ENCODE measurements at places on chromosomes 7 and 10.

DNA sequence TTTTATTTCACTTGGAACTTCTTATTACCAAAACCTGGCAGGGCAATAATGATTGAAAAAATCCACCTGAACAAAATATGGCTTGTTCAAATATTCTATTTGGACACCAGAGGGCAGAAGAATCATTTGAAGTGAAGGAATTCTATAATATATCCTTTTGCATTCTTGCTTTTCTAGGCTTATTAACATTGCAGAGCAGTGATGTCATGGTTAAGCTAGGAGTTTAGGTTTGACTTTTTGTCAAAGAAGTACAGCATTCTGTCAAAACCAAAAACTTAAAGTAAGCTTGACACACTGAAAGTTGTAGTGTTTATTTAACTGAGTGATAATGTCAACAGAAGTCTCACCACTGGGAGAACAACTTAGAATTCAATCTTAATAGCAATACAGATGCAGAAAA lies 156.0 kb downstream of the SEMA3D start:
- no peak for DNase-seq

GRCh38 chr10:117631276-117632145 lies 89.0 kb downstream of the EMX2 start:
- no peak for DNase-seq

GRCh38 chr7:119472408-119473038 lies 800.5 kb upstream of the KCND2 start:
- DNase-seq = no peak

DNA sequence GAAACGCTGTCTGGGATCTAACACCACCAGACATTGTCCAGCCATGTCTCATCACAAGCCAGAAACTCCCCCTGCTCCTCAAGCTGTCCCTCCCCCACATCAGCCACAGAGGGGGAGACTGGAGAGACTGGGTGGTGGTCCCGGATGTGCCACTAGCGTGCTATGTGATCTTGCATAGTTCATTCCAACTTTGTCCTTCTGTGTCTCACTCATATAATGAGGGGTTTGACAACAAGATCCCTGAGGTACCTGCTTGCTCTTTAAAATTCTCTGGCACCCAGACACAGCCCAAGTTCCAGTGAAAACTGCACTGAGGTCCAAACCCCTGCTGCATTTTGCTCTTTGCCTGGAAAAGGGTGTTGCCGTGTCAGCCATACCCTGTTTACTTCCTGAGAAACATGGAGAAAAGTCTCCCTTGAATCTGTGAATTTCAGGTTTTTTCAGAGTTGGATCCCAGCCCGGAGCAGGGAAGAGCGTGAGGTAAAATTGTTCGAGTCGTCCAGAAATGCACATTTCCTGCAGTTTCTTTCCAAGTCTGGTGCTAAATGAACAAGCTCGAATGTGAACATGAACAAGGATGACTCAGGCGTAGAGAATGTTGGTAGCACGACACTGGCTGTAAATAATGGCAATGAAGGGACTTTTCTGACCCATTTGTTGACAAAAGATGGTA lies 156.6 kb downstream of the CCDC3 start:
- DNase-seq = no peak

DNA sequence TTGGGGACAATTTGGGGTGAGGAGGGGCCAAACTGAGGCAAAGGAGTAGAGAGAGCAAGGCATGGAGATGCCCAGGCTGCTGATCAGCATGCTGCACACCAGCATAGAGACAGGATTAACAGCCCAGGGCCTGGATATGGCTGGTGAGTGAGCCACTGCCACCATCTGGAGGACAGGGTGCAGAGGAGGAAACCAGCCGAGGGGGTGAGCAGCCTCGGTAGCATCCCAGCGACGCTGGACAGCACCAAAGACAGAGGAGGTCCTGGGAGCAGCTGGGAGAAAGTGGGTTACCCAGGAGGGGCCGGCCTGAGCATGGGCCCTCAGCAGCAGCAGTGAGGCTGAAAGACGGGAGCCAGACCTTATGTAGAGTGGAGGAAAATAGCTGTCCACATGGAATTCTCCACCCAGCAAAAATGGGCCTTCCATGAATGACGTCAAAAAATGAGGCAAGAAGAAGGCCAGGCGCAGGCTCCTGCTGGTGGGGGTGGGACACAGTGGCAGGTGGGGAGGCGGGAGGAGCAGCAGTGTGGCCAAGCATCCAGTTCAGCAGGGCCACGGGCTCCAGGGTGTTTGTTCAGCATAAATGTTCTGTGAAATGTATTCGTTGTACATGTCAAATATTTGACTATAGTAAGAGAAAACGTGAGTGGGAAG lies 16.7 kb downstream of the RET start:
- DNase-seq = no peak

DNA sequence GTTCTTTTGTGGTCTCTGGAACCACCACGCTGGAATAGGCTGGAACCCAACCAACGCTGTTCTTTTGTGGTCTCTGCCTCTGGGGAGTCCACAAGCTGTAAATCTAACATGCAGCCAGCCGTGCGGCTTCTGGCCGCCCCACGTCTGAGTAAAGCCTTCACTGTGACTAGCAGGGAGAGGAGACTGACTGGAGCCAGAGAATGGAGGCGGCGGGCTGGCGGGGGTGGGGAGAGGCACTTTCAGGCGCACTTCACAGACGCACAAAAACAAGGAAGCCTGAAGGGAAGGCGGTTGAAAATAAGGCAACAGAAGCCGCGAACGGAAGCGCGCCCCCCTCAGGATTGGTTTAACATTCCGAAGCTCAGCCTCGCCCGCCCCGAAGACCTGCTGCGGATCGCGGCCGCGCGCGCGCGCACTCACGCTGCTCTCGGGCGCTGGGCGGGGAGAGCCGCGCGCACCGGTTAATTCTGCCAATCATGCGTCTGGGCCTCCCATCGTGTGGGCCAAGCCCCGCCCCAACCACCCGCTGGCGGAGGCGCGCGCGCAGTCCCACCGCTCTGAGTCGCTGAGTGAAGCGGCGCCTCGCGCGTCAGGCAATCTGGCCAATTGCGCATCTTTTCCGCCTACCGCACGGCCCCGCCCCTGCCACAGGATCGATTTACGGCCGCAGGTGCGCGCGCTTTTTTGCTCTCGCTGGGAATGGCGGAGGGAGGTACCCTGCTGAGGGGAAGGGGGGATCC lies at the start of gene SFR1:
Gene SFR1 (plus strand): TSS at position 687 of the 740 bp plus-strand sequence. CDS start 13 bp downstream, at position 700.
- DNase-seq = peak; percentile 99

GRCh38 chr10:77603534-77603927 lies 34.1 kb downstream of the KCNMA1 start:
- DNase-seq = no peak

- DNase-seq = no peak
These were observed 60.8 kb upstream of the GPR158 start for GRCh38 chr10:25114036-25114411.

DNA sequence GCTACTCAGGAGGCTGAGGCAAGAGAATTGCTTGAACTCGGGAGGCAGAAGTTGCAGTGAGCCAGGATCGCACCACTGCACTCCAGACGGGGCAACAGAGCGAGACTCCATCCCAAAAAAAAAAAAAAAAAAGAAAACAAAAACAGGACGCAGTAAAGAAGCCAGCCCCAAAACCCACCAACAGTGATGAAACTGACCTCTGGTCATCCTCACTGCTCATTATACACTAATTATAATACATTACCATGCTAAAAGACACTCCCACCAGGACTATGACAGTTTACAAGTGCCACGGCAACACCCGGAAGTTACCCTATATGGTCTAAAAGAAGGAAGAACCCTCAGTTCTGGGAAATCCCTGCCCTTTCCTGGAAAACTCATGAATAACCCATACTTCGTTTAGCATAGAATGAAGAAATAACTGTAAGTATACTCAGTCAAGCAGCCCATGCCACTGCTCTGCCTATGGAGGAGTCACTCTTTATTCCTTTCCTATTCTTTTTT lies 40.0 kb upstream of the EIF4H start:
- no peak for DNase-seq

- DNase-seq = no peak
These were observed 156.0 kb downstream of the GLI3 start for GRCh38 chr7:42080841-42081586.

- DNase-seq = no peak
These were observed 1.8 kb downstream of the CCDC186 start for GRCh38 chr10:114172216-114172615.

DNA sequence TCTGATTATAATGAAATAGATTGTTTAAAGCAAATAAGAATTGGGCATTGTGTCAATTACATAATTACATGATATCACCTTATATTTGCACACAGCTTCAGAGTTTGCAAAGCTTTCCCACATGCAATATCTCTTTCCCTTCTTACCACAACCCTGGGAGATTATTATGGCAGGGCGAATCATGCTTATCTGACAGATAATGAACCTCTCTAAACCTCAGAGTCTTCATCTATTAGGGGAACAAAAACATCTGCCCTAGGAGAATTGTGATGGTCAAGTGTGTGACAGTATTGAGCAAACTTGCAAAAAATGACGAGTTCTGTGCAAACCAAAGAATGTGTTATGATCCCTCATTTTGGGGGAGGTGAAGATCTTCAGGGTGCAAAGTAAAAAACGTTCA lies 90.0 kb downstream of the MYOF start:
- no peak for DNase-seq

DNA sequence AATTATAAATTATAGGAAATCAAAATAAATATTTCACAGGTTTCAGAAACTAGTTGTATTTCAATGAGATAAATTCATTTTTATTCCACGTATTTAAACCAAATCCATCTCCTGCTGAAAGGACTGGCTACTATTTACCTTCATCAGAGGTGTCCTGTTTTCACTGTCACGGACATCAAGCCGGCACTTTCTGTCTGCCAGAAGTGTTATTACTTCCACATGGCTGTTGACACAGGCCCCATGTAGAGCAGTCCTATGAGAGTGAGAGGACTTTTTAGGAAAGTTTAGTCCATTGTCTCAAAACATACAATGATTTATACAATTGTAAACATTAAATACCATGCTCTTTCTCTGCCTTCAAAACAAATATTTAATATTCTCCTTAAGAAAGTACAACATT lies 100.4 kb upstream of the ACBD5 start:
- no peak for DNase-seq

GRCh38 chr7:52973126-52973525 lies 62.3 kb upstream of the POM121L12 start:
- no peak for DNase-seq

DNA sequence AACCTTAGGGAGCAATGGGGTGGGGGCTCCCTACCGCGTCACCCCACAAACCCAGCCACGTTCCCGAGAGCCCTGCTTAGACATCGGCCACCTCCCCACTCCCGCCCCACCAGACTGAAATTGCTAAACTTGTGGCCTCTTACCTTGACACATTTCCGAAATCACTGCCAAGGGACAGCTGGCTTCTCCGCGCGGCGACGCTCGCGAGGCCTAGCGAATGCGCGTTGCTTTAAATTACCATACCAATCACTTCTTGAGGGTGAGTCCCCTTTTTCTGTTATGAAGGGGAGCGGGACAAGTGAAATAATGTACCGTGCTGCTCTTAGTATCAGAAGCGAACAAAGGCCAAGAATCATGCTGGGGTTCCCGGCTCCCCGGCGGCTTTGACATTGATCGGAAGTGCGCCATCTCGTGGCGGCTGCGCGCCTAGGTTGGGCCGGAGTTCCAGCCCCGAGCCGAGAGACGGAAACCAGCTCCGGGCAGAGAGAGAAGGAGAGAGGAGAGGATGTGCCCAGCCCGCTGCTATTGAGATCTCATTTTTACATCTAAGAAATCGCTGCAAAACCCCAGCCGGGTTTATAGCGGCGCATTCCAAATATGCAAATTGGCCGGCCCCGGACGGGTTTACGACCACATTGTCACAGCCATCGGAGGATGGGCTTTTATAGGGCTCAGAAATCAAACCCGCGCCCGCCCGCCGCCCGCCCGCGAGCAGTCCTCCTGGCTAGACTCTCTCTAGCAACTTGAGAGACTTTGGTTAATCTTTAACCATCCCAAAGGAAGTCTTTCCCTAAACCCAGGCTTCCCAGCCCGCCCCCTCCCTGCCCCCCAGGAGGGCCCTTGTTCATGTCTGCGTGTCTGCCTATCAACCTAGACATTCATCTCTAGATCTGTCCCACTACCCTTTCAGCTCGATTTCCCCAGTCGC lies 5.3 kb downstream of the HOXA11 start:
- peak; percentile 67 for DNase-seq

- DNase-seq = no peak
These were observed 25.4 kb downstream of the PDGFA start for GRCh38 chr7:494259-494687.

DNA sequence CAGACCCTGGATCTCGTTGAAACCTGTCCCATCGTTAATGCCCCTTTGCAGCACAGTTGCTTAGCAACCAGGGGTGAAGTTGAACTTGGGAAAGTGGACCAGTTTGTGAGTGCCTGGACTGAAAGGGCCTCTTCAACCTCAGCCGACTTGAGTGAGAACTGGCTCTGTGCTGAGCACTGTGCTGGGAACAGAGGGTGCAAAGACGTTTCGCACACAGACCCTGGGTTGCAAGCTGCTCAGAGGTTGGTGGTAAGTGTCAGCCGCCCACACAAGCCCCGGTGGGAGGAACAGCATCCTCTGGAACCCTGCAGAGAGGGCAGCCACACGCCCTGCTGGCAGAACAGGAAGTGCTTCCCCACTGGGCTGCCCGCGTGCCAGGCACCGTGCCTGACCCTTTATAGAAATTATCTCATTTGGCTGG lies 89.2 kb downstream of the CARD11 start:
- DNase-seq = peak; percentile 38

- no peak for DNase-seq
These were observed 512 bp upstream of the VIM start for GRCh38 chr10:17227367-17228090.

DNA sequence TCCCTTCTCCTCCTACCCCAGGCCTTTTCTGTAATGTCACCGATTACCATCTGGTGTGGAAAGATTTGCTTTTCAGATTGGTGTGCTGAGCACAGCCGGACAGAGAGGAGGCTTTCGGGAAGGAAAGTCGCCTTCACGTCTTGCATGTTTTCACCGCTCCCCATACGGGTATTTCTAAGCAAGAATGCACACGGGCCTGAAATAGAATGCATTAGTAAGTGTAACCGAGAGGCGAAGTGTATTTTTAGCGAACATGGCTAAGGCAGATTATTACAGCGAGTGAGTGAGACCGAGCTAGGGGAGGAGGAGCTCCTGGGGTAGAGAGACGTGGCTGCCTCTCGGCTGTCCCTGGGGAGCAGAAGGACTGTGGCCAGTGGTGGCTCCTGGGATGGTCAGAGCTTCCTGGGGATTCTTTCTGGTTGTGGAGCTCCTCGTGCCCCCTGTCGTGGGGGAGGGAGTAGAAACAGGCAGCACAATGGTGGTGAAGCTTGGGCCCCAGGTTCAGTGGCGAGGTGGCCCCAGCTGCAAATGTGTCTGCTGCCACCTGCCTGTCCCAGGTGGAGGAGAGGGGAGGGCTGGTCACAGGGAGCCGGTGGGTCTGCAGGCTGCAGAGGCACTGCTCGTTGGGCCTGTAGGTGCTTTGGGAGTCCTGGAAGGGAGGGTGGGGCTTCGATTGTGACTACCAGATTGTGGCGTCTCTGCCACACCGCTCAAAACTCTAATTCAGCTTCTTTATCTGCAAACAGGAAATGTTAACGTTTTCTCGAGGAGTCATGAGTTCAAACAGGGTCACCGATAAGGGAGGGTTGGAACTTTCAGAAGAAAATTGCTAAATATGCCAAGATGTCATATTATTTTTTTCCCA lies 135.8 kb downstream of the CAMK1D start:
- DNase-seq = peak; percentile 25

GRCh38 chr10:83943920-83944319 lies 195.4 kb upstream of the GHITM start:
- DNase-seq = no peak

GRCh38 chr7:47651355-47652317 lies 69.7 kb upstream of the TNS3 start:
- DNase-seq = no peak

Data from stimulated activated CD4-positive, alpha-beta T cell treated with anti-CD3 and anti-CD28 coated beads, Interleukin-4, amount 100 ng/mL, for 4 hours (primary cell).